ENCODE measurements at places on chromosomes 6 and 20.

DNA sequence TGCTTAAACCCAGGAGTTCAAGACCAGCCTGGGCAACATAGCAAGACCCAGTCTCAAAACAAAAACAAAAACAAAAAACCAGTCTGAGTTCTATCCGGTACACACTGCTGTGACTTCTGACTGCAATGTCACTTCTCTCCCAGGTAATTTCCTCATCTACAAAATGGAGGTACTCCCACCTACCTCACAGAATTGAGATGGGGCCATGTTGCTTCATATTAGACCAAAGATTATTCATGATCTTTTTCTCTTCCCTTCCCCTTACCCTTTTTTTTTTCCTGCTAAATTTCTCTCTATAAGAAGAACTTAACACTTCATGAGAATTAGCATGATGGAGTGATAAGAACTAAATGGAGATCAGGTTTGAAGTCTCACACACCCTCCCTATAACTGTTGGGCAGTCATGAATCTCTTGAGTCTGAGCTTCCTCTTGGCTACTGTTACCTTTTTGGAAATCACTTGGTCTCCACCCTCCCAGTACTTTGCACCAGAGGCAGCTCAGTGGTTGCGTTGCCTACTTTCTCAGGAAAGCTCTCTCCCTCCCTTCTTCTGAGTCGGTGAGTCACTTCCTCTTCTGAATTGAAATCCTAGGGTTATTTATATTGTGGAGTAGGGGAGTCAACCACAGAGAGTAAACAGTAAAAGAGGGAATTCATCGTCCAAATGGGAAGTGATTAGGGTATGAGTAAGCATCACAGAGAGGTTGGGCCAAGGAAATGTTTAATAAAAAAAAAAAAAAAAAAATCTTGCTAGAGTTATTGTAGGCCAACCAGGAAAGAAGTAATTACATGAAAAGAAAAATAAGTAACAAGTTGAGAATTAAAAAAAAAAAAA, 59.9 kb upstream of the MAP7 start:
- DNase-seq = peak; percentile 98

DNA sequence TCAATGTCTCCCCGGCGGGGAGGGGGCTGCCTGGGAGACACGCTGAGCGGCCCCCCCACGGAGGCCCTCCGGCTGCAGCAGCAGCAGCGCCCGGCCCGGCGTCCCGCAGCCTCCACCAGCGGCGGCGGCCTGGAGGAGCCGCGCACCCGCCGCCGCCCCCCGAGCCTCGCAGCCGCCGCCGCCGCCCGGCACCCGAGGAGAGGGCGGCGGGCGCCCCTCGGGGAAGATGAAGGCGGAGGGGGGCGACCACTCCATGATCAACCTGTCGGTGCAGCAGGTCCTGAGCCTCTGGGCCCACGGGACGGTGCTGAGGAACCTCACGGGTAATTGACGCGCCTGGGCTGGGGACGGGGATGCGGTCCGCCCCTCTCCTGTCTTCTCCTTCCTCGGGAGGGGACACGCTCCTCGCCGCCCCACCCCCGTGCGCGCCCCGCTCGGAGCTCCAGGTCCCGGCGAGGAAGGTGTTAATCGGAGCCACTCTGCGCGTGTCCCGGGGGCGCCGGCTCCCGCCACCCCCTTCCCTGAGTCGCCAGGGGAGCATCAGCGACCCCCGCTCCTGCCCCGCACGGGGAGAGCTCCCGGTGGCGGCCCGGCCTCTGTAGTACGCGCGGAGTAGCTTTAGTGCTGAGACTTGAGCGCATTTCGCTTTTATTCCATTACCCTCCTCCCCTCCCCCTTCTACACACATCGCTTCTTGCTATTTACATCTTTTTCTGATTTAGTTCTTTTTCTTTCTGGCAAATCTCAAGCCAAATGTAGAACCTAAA, 686 bp downstream of the TMEM170B start:
- DNase-seq = no peak

- no peak for DNase-seq
Observed at GRCh38 chr20:57180954-57181353, 85.5 kb downstream of the BMP7 start.

- no peak for DNase-seq
Observed at GRCh38 chr20:1524004-1524403, 32.8 kb upstream of the SIRPB2 start.

GRCh38 chr20:62887152-62887859, 25.7 kb upstream of the TCFL5 start:
- DNase-seq = peak; percentile 89

GRCh38 chr20:49187330-49187850, 744 bp downstream of the STAU1 start:
- DNase-seq = peak; percentile 15

GRCh38 chr20:53298911-53299310, 294.7 kb downstream of the ZNF217 start:
- no peak for DNase-seq

DNA sequence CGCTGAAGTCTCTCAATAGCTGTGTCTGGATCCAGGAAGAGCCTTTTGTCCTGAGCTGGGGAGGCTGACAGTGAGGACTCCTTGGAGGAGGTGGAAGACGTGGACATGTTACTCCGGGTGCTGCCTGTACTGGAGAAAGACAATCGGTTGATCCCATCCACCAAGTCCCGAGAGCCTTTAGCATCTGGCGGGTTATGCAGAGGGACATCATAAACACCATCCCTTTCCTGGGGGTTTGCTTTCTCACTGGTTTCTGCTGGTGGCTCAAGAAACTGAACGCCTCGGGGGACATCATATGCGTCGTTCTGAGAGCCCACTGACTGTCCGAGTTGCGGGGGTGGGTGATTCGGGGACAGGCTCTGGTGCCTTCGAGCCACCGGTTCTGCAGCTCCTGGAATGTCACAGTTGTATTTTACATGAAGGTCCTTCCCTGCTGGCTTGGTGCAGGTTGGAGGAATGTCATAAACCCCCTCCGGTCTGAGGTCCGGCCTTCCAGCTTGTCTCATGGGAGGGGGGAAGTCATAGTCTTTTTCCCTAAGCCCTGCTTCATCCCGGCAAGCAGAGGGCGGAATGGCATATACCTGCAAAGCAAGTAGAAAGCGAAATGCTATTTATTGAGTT, 41.7 kb downstream of the NEDD9 start:
- DNase-seq = no peak

DNA sequence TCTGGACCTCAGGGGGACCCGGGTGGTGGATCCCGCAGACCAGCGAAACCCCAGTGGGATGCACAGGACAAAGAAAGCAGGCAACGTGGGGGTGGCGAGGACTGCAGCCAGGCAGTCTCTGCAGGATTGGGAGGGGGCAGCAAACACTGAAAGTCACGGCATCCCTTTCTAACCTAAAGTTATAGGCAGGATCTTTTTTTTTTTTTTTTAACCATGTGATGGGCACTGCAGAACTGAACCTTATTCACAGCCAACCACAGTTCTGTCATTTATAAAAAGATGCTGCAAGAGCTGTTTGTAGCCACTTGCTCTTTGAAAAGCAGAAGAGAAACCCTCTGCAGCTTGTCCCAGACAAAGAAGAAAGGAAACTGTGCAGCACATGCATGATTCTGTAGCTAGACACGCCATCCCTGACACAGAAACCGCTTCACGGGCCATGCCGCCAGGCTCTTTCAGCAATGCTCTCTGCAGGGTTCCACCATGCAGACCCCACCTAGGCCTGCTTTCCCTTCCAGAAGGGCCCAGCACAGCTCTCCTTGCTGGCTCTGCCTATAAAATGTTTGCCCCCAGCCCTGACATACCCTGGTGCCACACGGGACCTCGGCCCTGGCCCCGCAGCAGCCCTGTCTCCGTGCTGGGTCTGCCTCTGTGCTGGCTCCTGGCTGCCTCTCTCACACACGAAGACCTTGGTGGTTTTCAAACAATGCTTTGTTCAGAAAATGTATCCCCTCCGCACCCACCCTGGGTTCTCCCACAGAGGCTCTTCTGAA, 70.8 kb downstream of the PYGB start:
- no peak for DNase-seq

DNA sequence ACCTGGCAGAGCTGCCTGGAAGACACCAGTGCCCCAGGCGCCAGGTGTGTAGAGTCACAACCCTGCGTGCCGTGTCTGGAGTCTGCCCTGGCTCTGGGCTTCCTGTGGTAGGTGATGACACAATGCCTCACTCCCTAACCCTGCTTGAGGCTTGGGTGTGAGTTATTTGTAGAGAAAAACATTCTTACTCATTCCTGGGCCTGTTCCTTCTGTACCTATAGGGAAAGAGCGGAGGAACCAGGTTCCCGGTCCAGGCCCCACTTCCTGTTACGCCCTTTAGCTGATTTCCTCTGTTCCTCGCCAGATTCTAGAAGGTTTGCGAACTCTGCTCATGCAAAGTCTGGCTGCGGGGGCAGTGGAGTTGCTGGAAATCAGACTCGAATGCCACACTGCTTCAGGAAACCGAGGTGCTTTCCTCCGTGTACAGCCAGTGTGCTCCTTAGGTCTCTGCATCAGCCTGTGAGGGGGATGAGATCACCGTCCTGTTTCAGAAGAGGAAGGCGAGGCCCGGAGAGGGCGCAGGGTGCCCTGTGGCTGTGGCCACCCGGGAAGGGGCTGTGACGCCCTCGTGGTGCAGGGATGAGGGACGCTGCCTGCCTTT, 67.1 kb upstream of the DUSP22 start:
- DNase-seq = peak; percentile 98
